ENCODE measurements at places on chromosomes 11 and 22.

- DNase-seq = no peak
Measured at GRCh38 chr11:123047266-123047946, 14.5 kb downstream of the HSPA8 start.

DNA sequence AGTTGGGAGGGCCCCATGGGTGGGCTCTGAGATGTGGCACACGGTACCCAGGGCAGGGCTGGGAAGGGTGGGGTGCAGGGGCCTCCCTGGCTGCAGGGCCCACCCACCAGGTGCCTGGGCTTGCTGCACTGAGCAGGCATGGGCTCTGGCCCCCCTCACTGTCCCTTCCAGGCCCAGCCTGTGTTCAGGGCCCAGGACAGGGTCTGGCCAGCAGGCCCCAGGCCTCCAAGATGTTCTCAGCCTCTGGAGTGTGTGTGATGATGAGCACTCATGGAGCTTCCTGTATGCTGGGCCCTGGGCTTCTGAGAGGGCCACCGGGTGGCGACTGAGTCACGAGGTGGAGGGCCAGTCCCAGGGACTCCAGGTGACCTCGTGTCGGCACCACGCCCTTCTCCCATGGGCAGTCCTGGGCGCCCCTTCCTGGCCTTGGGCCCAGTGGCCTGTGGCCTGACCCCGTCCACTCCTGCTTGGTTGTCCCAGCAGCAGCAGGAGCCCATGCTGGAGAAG lies 55.9 kb upstream of the CCDC188 start:
- peak; percentile 80 for DNase-seq

GRCh38 chr11:59600636-59601035 lies 14.9 kb downstream of the OSBP start:
- DNase-seq = no peak

DNA sequence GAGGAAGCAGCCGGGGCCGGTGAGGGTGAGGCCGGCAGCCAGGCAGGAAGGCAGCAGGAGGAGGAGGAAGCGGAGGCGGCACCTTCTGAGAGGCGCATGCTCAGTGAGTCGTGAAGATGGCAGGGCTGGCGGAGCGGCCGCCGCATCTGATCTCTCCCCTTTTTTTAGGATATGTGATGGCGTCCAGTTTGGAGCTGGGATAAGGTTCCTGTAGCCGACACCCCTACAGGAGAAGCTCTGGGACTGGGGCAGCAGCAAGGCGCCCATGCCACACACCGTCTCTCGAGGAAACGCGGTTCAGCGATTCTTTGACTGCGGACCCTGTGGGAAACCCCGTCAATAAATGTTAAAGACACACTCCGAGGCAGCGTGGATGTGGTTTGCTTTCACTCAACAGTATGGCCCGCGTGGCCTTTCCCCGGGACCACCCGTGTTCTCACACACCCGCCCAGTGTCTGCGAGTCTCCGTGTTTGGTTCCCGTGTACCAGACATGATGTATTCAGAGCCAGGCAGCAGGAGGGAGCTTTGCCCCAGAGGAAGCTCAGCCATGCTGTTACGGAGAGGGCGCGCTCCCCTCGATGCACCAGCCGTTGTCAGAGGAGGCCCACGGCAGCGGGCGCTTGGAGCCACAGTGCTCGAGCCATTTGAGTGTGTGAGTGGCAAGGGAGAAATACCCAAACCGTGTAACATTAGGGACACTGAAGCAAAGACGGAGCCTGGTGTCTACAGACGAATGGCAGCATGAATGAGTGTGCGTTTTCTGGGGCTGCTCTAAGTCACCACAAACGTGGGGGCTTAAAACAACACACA lies 27.7 kb upstream of the PARVB start:
- DNase-seq = no peak

DNA sequence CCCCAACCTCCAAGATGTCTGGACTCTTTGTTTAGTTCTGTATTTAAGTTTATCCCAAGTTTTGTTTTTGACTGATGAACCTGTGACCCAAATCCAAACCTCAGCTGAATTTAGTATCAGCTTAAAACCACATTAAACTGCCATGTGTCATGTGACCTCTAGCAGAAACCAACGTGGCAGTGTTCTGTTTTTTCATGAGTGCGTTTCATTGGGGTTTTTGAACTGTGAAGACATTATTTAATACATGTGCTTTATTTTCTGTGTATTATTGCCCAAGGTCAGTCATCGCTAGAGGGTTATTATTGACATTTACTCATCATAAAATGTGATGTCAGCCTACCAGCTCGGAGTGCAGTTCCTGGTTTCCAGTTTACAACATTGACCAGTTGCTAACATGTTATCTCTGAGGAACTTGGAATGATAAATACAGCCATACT lies 1.8 kb downstream of the TLCD5 start:
- peak; percentile 59 for DNase-seq

DNA sequence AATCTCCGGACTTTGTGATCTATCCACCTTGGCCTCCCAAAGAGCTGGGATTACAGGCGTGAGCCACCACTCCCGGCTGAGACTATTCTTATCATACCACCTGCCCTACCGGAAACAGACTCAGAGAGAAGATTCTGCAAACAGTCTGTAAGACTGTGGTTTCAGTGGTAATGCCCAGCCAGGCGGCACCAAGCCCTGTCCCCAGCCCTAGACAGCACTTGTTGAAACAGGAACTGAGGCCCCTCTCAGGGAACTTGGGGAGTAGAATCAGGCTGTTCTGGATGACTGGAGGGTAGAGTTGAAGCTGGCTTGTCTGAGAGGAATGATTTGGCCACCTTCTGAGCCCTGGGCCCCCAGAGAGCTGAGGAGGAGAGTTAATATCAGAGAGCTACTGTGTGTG lies 1.3 kb upstream of the INSC start:
- DNase-seq = no peak

- DNase-seq = no peak
Measured at GRCh38 chr22:18966748-18967147, 30.7 kb upstream of the PRODH start.

- no peak for DNase-seq
Measured at GRCh38 chr11:17770048-17770652, 35.6 kb downstream of the KCNC1 start.
